ENCODE measurements at places on chromosomes 12 and 14. TPM values are rescaled to one million over a fixed set of nuclear protein-coding genes. Genes with fewer than 3 reads are reported as not detected.

The CRIP2 gene
- total RNA-seq: 172 TPM

The CNTN1 gene
- 41.5 TPM for total RNA-seq

The GPR137C gene
- 0.11 TPM for total RNA-seq

The CD27 gene
- total RNA-seq: not detected

The LRIG3 gene
- total RNA-seq: 5.1 TPM

The KRT2 gene
- not detected for total RNA-seq

The CCER1 gene
- total RNA-seq: not detected

The PRPH gene
- 1.8 TPM for total RNA-seq

The SEL1L gene
- total RNA-seq: 13.9 TPM
